Thymus (tissue), 14 donors: ENCODE measurements at places on chromosomes 12 and 14. TPM values are rescaled to one million over a fixed set of nuclear protein-coding genes. Genes with fewer than 3 reads are reported as not detected.

GRCh38 chr12:130838284-130838950 lies 633 bp downstream of the STX2 start:
- no peak for DNase-seq

Gene DNAH10
- polyA plus RNA-seq = 0.82 TPM

Gene KLRK1
- 27.0 TPM for polyA plus RNA-seq

Gene ZDHHC22
- polyA plus RNA-seq = 0.05 TPM

DNA sequence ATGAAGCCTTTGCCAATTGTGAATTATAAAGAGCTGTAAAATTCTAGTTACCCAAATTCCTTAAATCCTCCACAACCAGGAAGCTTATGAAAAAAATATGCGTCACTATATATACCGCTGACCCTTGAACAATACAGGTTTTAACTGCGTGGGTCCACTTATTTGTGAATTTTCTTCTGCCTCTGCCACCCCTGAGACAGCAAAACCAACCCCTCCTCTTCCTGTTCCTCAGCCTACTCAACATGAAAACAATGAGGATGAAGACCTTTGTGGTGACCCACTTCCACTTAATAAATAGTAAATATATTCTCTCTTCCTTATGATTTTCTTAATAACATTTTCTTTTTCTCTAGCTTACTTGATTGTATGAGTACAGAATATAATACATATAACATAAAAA lies 42.2 kb downstream of the CMKLR1 start:
- no peak for DNase-seq

DNA sequence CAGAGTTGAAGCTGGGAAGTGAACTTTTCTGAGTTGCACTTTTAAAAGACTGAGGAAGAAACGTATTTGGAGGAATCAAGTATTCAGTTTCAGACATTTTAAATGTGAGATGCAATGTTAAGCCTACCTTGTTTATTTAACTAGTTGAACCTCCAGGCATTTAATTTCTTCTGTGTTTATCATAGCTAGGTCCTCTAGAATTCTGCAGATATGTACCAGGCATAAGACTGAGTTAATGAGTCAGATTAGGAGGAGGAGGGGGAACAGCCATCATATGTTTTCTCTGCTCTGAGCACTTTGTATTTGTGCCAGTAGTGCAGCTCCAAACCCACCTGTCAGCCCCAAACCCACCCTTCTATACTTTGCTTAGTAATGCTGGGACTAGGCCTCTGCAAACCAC lies 16.4 kb upstream of the SAMD4A start:
- DNase-seq = no peak
